ENCODE measurements at places on chromosomes 5 and 9.

DNA sequence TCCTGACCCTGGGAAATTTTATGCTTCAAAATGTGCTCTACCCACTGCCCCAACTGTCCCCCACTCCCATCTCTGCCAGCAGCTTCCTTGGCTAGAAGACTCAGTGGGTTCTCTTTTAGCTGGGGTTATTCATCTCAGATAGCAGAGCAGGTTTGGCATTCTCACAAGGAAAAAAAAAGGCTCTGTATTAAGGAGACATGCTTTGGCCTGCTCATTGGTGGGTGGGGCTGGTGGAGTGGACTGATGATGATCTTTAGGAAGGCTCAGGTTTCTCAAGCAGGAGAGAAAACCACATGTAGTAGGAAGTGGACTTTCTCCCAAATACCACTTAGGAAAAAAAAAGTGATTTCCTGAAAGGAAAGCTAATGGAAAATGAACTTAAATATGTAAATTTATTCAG is 279.2 kb upstream of the ZNF462 start:
- DNase-seq, result no peak

- DNase-seq, result no peak
These were observed 110.8 kb downstream of the PAPPA start for GRCh38 chr9:116264361-116264760.

- no peak for DNase-seq
These were observed 387.0 kb upstream of the DMAC1 start for GRCh38 chr9:8186560-8186959.

DNA sequence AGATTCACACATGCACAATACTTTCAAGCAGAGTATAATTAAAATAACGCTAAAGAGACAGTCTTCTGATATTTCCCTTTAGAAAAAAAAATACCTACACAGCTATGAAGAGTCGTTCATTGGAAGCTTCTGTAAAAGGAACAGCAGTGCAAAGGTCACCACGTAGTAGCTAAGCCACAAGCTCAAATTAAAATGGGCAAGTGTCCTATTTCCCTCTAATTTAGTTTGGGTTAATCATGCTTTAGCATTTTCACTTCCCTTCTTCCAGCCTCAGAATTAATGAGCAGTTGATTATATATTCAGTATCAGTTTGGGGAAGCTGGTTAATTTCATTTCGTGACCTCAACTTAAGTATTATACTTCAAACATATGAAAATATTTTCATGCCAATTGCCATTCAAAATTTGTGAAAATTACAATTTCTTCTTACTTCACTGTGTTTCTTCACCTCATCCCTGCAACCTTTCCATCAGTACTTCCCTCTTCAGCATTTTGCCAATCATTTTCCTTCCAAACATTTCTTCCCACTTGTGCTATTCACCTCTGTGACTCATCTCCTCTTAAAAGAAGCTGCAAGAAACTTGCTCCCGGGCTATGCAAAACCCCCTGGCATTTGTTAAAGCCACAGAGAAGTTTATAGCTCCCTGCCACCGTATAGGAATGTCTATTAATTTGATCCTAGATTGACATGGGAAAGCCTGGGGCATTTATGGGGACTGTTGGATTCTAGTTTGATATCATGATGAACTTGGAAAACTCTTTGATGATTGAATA is 83.0 kb downstream of the DMRTA1 start:
- DNase-seq, result no peak

- DNase-seq, result no peak
These were observed 238.7 kb downstream of the AGTPBP1 start for GRCh38 chr9:85502815-85503655.

- DNase-seq, result no peak
These were observed at the start of gene EFCAB9 for GRCh38 chr5:172193872-172194271. EFCAB9 (plus strand) TSS chr5:172194172; CDS start chr5:172194173, 1 bp downstream.

DNA sequence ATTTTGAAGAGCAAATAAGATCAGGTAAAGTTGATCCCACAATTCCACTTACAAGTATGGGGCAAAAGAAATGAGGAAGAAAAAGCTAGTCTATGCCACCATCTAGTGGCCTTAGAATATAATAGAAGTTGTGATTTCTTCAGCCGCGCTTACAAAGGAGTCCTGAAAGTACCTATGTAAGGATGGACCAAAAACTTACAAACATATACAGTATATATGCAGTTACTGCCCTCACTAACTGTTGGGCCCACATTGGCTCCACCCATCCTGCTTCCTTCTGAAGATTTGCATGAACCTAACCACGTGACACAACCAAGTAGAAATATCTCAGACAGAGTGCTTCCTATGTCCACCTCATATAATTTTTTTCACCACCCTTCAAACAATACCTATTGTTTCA is 11.7 kb upstream of the OR13D1 start:
- no peak for DNase-seq

- DNase-seq, result no peak
These were observed 387.1 kb upstream of the PAPPA start for GRCh38 chr9:115766370-115766955.

Measured in stimulated activated CD4-positive, alpha-beta T cell treated with anti-CD3 and anti-CD28 coated beads, Interleukin-12 subunit alpha, Interleukin-12 subunit beta, amount 100 ng/mL, for 24 hours (primary cell).